ENCODE measurements at places on chromosomes 11 and 22. TPM values are rescaled to one million over a fixed set of nuclear protein-coding genes. Genes with fewer than 3 reads are reported as not detected.

CYP2D6 gene
- total RNA-seq, result 0.60 TPM

DNA sequence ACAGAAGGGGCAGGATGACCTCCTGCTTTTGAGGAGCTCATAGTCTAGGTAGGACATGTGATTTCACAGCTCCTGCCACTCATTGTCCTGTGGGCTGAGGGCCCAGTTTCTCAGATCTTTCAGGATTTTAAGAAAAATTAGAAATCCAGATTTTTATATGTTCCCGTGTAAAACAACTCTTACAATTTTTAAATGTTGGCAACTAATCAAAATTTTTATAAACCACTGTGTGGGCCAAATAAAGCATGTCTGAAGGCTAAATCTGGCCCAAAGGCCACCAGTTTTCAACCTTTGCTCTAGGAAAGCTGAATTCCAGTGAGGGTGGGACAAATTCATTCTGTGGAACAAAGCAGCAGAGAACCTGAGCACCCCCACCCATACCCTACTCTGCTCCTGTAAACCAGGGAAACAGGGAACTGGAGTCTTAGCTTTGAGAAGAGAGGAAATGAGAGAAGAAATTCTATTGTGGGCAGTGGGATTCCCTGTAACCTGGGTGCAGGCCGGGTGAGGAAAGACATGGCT, 20.6 kb downstream of the LRRC32 start:
- no peak for DNase-seq

SEPTIN3 gene
- 0.13 TPM for total RNA-seq

PRR33 gene
- not detected for total RNA-seq

DNA sequence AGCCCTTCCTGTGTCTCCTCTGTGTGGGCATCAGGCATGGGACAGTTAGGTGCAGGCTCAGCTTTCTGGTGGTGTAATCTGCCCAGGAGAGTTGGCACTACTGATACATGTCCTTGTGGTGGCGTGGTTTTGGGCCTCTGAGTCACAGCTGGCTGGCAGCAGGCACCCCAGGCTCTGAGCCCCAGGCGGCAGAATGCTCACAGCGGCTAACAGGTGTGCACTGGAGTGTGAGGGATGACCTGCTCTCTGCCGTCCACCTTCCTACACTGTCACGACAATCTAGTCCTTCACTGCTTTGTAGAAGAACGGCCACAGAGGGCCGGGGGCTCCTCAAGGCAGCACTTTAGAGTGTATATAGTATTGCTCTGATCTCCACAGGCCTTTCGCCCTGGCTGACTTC, 100.3 kb upstream of the PITPNB start:
- DNase-seq, result peak; percentile 15

GRCh38 chr11:114664641-114665040, 13.7 kb upstream of the NXPE2 start:
- no peak for DNase-seq

- DNase-seq, result no peak
Measured at GRCh38 chr11:121058941-121059340, 35.0 kb downstream of the TBCEL start.

DNA sequence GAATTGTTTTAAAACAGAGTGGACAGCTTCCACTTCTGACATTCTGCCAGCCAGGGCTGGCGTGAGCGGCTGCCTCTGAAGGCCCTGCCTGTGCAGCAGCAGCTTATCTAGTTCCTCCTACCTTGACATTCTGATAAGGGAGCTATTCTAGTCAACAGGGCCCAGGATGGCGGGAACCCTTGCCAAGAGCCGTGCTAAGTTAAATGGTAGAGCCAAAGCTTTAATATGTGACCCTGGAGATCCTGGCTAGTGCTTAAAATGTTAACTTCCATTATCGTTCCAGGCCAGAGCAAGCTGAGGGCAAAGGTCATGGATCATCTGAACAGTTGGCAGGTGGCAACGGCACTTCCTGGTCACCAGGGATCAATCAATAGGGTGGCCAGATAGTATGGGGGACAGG, 3.5 kb downstream of the KCNJ5 start:
- DNase-seq, result no peak

DNA sequence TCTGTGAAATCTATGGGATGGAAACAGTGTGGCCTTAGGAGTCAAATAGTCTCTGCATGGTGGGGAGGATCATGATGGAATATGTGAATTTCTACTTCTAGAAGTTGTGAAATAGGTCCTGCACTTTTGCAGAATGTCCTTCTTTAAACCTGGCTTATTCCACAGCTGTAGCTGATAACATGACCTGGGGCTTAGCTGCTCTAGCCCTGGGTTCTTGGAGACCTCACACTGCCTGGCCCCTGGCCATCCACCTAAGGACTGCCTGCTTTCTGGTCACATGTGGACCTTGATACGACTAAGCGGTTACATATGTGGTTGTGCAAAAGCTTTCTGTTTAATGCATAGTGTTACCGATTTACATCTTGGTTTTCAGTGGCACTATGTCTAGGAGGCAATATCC, 88.2 kb downstream of the SWAP70 start:
- DNase-seq, result no peak

DNA sequence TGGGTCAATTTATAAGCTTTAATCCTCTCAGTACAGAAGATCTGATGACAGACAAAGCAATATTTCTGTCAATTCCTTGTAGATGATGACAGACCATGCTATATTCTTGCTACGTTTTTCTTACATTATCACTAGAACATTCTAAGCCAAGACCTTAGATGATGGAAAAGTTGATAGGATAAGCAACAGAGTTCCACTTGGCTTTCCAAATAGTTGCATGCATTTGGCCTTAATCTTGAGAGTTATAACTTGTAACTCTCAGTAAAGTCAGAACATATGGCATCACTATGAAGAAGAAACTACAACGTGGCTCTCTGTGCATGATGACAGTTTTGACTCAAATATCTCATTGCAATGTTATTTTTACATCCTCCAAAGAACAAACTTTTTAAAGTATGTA, 544.3 kb upstream of the LRRC4C start:
- no peak for DNase-seq

- DNase-seq, result no peak
Measured at GRCh38 chr22:41043722-41044121, 48.7 kb upstream of the EP300 start.

OLFML1 gene
- 40.7 TPM for total RNA-seq

Data from omental fat pad (tissue), 4 donors.